CD4-positive, alpha-beta T cell (primary cell): ENCODE measurements at places on chromosomes 2 and 18. TPM values are rescaled to one million over a fixed set of nuclear protein-coding genes. Genes with fewer than 3 reads are reported as not detected.

The RBM43 gene
- 16.0 TPM for total RNA-seq

The HRH4 gene
- total RNA-seq: 0.22 TPM

The UGT1A4 gene
- not detected for total RNA-seq

The UGT1A1 gene
- not detected for total RNA-seq

The DGKD gene
- 156 TPM for total RNA-seq
